Right lobe of liver (tissue), 6 donors: ENCODE measurements at places on chromosomes 7 and 10.

- DNase-seq: no peak
Measured at GRCh38 chr10:32893434-32893833, 64.6 kb downstream of the ITGB1 start.

- no peak for DNase-seq
Measured at GRCh38 chr10:115566867-115567266, 473.7 kb downstream of the ATRNL1 start.

DNA sequence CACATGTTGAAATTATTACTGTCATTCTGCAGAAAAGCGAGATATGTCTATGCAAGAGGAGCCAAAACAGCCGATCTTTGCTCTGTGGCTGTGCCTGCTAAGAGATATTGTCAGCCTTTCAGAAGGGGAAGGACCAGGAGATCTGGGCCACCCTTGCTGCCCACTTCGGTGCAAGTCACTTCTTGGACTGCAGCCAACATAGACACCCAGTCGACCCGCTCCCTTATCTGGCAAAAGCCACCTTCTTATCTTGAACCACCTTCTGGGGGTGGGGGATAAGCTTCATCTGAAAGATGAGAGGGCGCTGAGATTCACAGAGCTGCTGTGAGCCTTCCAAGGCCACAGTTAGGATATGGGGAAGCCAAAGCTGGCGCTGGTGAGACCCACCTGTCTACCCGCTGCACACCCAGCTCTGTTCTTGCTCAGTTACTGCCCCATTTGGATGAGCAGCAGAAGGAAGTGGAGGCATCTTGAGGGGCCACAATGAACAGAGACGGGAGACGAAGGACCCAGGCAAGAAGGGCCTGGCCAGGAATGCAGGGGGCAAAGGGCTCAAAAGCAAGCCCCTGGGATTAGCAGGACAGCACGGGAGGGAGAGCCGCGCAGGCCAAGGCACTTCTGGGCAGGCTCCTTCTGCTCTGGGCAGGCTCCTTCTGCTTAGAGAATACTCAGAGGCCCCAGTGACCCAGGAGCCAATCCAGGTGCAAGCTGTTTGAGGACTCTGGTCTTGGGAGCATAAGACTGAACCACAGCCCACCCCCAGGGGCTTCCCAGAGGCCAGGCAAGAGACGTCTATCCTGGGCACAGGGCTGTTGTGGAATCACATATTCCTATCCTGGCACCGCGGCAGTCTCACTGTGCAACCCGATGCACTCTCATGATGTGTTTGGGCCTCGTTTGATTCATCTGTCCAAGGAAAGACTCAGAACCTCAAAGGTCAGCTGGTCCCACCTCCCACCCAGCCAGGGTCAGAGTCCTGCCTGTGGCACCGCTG lies 38.4 kb upstream of the NPFFR1 start:
- DNase-seq: no peak

GRCh38 chr10:101114646-101115045 lies 16.5 kb upstream of the TLX1 start:
- DNase-seq: no peak

DNA sequence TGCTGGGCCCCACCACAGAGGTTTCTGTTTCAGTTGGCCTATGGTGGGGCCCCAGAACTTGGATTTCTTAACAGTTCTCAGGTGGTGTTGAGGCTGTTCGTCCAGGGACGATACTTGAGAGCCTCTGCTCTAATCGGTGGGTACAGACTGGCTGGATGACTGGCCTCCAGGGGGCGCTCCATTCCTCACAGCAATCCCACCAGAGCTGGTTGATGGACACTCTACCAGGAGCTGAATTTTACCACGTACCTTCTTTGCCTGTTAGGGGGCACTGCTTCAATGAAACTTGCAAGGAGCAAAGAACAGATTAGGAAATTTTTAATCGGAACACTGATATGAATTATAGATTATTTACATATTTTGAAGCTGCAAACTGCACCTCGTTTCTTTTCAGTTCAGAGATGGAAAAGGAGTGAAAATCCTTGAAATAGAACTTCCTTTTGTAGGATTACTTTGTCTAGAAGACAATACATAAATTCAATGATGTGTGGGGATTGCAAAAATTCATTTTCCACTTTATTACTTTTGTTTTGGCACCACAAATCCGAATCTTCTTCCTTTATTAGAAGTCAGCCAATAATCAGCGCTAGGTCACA lies 44.8 kb downstream of the KBTBD2 start:
- DNase-seq: peak; percentile 87

GRCh38 chr7:37683246-37684120 lies at the start of gene GPR141:
GPR141 (plus strand) TSS chr7:37683766; CDS start chr7:37740394, 56,628 bp downstream.
- DNase-seq: no peak

GRCh38 chr7:47271749-47272148 lies 310.2 kb downstream of the TNS3 start:
- no peak for DNase-seq

DNA sequence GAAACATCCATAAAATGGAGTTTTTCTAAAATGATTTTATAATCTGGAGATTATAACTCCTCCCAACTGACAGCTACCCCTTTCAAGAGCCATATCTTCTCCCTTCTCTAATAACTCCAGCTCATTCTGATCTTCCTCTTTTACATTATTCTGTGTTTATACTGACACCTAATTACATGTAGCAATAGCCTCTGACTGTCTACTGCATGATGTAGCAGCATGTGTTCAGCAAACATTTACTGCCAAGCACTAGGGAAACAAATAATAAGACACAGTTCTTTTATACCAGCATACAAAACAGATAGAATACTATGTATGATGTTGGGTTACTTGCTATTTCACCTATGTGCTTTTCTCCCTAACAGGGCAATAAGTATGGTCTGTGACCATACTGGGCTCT lies 20.7 kb downstream of the RBM28 start:
- no peak for DNase-seq

DNA sequence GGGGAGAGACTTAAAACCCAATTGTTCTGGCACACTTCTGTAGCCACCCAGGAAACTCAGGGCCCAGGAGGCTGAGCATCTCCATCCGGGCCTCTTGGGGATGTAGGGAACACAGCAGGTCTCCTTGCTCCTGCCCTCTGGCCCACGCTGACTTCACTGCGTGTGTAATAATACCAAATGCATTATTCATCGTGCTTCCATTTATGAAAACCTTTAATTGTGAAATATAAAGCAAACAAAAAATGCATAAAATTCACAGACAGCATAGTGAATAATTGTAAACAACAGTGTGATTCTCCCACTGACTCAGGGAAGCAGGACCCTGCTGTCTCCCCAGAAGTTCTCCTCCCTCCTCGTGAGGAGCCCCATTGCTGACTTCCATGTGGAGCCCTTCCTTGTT lies 70.3 kb upstream of the SHH start:
- peak; percentile 17 for DNase-seq

GRCh38 chr10:17379151-17379690 lies 75.2 kb downstream of the ST8SIA6 start:
- DNase-seq: no peak

GRCh38 chr10:557792-558328 lies 131.6 kb downstream of the DIP2C start:
- DNase-seq: no peak

GRCh38 chr10:30456266-30456665 lies 22.3 kb downstream of the MAP3K8 start:
- DNase-seq: no peak

DNA sequence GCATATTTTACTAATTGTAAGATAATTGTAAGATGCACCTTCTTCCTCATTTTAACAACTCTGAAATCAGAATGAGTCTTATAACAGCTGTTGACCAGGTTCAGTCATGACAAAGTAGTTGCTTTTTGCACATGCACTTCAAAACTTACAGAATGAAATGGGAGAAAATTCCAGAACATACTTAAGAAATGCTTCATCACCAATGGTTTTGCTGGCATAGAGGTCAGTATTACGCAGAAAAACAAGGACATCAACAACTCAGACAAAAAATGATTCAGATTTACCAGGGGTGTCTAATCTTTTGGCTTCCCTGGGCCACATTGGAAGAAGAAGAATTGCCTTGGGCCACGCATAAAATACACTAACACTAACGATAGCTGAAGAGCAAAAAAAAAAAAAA lies 13.3 kb downstream of the COL28A1 start:
- DNase-seq: no peak

GRCh38 chr7:155878250-155878649 lies 66.0 kb upstream of the SHH start:
- no peak for DNase-seq

GRCh38 chr7:5451391-5451790 lies 27.8 kb upstream of the TNRC18 start:
- no peak for DNase-seq

GRCh38 chr7:4113271-4113670 lies 568.8 kb upstream of the FOXK1 start:
- no peak for DNase-seq

DNA sequence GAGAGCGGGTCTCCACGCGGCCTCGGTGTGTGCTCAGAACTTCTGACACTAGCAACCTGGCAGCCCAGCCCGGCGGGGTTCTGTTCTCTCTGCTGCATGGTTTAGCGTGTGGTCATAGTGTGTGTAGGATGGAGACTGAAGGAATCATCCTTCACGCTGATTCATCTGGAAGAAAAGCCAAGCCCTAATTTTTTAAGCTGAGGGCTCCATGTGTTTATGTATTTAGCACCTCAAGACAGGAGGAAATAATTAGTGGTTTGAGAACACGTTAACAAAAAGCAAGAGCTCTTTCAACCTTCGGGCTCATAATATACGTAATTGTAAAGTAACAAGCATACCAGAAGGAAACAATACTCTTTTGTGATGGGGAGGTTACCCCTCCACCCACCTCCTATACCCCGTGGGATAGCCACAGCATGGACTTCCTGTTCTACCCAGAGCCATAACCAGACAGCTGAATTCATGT lies 504.6 kb upstream of the MKI67 start:
- no peak for DNase-seq

GRCh38 chr10:63922468-63923284 lies 401.5 kb downstream of the REEP3 start:
- no peak for DNase-seq

DNA sequence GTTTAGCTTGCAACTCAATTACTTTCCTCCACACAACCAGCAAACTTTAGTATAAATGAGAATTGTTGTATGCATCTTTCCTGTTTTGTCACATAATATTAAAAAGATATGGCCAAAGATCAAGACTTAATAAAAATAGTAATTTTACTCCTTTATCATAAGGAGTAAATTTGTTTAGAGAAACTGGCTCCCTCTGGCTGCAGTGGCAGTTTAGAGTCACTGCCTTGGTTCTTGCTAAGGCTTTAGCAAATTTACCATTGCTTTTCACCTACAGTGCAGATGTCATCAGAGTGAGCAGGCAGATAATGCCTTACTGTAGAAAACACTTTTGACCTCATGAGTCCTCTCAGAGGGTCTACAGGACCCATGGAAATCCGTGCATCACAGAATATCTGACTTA lies 2.6 kb downstream of the PRPF18 start:
- DNase-seq: no peak

GRCh38 chr7:26151096-26151495 lies 902 bp upstream of the NFE2L3 start:
- DNase-seq: no peak

DNA sequence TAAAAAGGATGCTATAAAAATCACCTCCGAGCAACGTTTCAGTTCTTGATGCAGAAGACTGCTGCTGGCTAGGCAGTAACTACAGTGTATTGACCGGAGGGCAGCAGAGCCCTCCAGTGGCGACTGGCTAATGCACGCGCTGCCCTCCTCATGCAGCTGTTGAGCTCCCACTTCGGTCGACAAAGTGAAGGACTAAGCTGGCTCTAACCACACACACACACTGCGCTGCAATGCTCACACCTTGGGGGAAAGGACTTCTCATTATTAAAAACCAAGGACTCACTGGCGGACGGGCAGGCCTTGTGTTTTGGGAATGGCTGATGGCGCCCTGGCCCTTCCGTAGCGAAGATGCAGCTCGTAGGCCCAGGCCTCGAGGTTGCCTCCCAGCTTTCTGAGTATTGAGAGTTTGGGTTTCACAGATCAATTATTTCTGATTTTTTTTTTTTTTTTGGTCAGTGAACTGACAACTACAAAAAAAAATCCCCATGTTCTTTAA lies 120.9 kb upstream of the DIP2C start:
- DNase-seq: no peak

- DNase-seq: peak; percentile 95
Measured at GRCh38 chr10:80498833-80499741, 38.6 kb upstream of the SH2D4B start.

- DNase-seq: no peak
Measured at GRCh38 chr10:117699436-117700075, 157.0 kb downstream of the EMX2 start.

DNA sequence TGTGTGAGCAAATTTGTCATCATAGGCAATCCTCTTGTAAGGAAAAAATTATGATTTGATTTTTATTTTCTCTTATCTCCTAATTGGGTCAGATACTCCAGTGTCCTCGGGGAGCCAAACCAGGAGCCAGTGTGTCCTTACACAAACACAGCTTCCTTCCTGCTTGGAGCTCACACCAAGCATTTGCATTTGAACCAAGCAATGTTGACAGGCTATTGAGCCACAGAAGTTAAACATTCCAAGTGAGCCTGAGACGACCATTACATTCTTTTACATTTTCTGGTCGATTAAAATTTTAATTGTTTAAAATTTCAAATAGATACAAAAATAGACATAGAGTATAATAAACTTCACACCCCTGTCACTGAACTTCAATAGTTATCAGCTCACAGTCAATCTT lies 194.8 kb downstream of the CFTR start:
- DNase-seq: no peak

DNA sequence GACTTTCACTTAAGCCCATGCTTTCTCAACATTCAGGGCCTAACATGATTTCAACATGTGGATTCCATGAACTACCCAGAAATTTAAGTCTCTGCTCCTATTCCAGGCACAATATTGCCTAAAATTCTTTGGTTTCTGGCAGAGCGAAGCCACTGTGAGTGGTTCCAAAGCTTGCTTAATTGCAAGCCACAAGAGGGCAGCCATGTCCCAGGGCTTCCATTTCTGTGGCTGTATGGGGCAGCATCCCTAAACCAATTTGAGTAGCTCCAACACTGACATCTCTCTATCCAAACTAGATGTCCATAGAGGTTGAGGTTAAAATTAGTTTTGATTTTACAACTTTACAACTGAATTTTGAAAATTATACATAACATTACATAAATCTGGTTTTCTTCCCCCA lies 56.3 kb upstream of the MDFIC start:
- DNase-seq: peak; percentile 59

DNA sequence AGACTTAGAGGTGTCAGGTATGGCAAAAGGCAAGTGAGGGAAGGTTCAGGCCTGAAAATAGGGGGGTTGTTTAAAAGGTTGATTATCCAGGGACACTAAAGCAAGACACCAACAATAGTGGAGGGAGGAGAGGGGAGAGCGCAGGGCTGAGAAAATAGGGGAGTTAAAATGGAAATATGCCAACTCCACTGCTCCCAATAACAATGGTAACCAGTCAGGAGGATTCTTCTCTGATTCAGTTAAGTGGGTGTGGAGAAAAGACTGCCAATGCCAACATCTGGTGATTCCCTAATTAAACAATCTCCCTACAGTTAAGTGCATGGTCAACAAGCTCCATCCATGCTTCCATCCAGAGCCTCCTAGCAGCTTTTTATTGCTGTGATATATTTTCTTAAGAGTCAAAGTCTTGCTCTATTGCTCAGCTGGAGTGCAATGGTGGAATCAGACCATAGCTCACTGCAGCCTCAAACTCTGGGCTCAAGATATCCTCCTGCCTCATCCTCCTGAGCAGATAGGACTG lies 183.3 kb downstream of the JAZF1 start:
- DNase-seq: no peak

GRCh38 chr10:66804962-66805361 lies 120.9 kb upstream of the LRRTM3 start:
- no peak for DNase-seq
